Stimulated activated CD8-positive, alpha-beta memory T cell treated with anti-CD3 and anti-CD28 coated beads, Interleukin-2, amount 100 ng/mL, for 1 hour (primary cell): ENCODE measurements at places on chromosomes 13 and 19.

DNA sequence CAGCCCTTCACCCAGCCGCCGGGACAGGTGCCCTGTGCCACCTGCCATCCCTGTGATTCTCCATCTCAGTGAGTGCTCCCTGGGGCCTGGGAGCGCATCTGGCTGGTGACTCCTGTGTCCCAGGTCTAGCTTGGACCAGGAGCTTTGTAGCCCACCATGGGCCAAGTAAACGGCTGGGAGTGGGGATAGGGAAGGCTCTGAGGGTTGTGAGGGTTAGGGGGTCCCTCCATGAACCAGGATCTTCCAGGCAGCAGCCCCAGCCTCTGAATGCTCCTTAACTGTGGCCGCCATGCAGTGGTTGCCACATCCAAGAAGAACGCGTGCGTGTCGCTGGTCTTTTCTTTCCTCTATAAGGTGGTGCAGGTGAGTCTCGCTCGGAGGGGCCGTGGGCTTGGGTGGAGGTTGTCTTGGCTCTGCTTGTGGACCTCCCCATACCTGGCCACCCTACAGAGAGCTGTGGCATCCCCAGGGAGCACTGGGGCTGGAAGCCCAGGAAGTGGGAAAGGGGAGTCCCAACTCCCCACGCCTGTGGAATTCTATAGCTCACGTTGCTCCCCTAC, 8.4 kb downstream of the AP1M1 start:
- DNase-seq, result no peak

- DNase-seq, result no peak
Measured at GRCh38 chr19:802498-803098, 5.3 kb downstream of the PTBP1 start.

GRCh38 chr13:33624740-33625139, 193.2 kb upstream of the RFC3 start:
- DNase-seq, result no peak

- no peak for DNase-seq
Measured at GRCh38 chr19:44615863-44616247, 2.5 kb downstream of the IGSF23 start.

DNA sequence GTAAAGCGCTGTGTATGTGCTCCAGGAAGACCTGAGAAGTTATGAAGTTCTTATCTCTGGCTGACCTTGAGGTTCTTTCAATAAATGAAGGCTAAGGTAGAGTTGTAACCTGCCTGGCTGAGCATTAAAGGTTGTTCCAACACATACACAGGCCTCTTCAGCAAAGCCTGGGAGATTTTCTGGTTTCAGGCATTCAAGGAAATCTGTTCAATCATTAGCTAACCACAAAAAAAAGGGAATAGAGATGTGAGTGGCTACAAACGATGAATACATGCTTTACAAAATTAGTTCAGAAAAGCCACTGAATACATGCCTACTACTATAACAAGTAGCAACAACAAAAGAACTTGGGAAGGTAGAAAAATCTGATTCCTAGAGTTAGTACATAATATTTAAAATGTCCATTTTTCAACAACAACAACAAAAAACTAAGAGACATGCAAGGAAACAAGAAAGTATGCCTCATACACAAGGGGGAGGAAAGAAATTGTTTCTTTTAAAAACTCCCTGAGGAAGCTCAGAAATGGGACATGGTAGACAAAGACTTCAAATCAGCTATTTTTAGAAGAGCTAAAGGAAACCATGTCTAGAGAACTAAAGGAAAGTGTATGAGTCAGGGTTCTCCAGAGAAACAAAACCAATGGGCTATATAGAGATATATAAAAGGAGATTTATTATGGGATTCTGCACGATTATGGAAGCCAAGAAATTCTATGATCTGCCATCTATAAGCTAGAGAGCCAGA, 191.5 kb upstream of the IPO5 start:
- no peak for DNase-seq

DNA sequence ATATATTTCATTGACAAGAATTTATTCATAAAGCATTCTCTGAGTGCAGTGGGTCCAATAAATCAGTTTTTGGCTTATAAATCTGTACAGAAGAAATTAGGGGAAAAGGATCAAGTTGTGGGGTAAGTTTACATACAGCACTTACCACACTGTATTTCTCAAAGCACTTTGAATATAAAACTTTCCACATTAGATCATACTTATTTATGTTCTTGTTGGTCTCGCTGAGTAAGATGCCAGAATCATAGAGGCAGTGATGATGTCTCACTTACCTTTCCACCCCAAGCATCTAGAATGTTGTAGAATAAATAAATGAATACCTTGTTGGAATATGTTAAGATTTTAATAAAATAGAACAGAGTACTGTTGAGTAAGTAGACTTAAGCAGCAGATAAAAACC, 279.1 kb downstream of the PCDH20 start:
- DNase-seq, result no peak

GRCh38 chr19:7292950-7293761, 1.1 kb downstream of the INSR start:
- no peak for DNase-seq

- no peak for DNase-seq
Measured at GRCh38 chr13:102276404-102276803, 125.4 kb downstream of the FGF14 start.
